Activated T-cell treated with anti-CD3 and anti-CD28 coated beads for 48 hours (primary cell): ENCODE measurements at places on chromosomes 7 and 10.

DNA sequence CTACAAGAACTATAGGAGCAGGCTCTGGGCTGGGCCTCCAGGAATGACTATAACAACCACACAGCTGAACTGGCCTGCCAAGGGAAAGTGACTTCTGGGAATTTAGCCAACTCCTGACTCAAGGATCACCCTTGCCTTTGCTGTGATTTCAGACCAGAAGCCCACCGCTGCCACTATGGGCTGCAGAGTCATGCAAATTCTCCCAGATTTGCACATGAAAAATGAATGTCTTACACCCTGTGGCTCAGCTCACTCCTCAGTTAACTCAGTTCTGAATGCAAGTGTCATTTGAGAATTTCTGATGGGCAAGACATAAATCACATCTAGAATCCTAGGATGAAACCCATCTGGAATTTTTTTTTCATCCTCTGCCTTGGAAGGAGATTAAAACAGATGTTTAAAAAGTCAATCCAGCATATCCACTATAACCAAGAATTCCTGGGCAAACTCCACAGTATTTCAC lies 186.5 kb upstream of the BET1 start:
- no peak for DNase-seq

- no peak for DNase-seq
Observed at GRCh38 chr7:41576166-41576565, 126.7 kb downstream of the INHBA start.

- DNase-seq, result no peak
Observed at GRCh38 chr10:4780782-4781181, 45.2 kb upstream of the AKR1E2 start.

- no peak for DNase-seq
Observed at GRCh38 chr7:131640686-131641085, 84.3 kb upstream of the PODXL start.

DNA sequence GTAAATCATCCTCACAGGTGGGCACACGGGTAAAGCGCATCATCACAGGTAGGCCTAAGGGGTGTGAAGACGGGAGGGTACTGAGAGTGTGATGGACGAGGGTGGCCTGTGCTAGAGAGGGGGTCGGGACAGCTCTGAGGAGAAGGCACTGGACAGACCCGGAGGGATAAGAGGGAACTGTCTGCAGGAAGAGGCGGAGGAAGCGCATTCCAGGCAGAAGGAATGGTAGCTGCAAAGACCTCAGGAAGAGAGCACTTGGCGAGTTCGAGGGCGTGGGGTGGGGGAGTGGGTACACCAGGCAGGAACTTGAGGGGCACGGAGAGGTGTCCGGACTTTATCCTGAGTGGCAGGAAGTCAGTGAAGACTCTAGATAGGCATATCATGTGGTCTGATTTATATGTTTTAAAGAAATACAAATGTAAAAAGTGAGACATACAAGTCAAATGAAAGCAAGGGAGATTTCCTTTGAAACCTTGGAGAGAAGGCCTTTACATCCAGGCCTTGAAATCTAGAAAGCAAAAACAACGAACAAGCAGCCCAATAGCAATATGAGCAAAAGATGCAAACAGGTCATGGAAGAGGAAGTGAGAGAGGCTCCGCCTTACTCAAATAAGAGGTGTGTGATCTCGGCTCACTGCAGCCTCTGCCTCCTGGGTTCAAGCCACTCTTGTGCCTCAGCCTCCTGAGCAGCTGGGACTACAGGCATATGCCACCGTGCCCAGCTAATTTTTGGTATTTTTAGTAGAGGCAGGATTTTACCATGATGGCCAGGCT lies 3.6 kb downstream of the LHPP start:
- no peak for DNase-seq

- DNase-seq, result no peak
Observed at GRCh38 chr7:1787241-1787640, 117.2 kb downstream of the ELFN1 start.

- no peak for DNase-seq
Observed at GRCh38 chr10:87674943-87675342, 15.3 kb downstream of the PAPSS2 start.

GRCh38 chr7:93053209-93053948 lies 64.4 kb downstream of the SAMD9 start:
- DNase-seq, result no peak

DNA sequence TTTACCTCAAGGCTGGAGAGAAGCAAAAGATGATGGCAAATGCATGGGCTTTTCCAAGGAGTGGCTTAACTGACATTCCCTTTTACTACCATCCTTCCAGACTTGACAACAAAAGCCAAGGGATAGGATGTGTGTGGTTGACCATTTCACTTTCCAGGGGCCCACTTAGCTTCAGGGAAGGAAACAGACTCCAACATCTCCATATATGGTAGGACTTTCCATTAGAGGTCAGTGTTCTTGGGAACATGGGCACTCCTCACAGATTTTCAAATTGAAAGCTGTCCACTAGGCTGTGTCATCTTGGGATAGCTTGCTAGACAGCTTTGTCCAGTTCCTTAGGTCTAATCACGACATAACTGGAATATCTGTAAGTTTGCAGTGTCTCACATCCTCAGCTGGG lies 118.1 kb upstream of the NAMPT start:
- no peak for DNase-seq

- DNase-seq, result no peak
Observed at GRCh38 chr7:139084709-139085108, 24.8 kb downstream of the ZC3HAV1 start.

GRCh38 chr10:126087796-126088505 lies 191.6 kb downstream of the FANK1 start:
- no peak for DNase-seq

- no peak for DNase-seq
Observed at GRCh38 chr10:111015181-111015580, 61.6 kb upstream of the ADRA2A start.
